ENCODE measurements at places on chromosomes 2 and 18.
A peak's percentile ranks its signal among the peaks of the same experiment; 100 is the strongest.

GRCh38 chr2:64946769-64947247 lies 42.4 kb upstream of the SLC1A4 start:
- no peak for DNase-seq

- DNase-seq = no peak
Measured at GRCh38 chr2:8416001-8416571, 265.8 kb upstream of the ID2 start.

DNA sequence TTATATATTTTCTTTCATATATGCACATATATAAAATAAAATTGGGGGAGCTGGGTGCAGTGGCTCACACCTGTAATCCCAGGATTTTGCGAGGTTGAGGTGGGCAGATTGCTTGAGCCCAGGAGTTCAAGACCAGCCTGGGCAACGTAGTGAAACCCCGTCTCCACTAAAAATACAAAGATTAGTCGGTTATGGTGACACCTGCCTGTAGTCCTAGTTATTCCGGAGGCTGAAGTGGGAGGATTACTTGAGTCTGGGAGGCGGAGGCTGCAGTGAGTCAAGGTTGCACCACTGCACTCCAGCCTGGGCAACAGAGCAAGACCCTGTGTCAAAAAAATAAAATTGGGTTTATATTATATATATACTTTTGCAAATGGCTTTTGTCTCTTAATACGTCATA lies 39.6 kb upstream of the TFCP2L1 start:
- no peak for DNase-seq

DNA sequence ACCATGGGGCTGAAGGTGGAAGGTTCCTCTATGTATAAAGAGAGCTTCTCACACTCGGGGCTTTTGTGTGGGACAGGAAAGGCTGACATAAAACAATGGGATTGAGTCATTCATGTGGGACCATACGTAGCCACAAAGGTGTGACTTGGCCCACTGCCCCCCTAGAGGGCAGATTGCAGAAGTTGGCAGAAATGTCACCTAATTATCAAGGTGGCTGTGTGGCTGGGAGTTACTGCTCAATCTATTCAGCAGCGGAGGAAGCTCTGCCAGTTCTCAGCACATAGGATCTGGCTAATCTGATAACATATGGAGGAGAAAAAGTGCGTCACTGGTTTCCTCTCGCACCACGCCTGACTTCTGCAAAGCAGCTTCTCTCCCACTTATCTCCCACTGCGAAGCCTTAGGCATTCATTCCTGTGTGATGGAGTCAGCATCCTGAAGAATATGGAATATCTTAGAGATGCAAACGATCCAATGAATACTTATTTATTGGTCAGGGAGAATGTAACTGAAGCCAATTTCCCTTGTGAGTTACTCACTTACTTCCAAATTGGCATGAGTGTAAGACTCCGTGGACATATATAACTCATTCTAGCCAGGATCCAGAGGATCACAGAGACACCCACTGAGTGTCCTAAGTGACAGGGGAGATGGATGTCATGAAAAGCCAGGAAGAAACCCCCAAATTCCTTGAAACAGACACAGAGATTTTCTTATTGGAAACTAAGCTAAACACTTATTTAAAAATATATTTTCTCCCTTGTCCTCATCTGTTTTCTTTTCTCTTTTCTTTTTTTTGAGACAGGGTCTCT lies 344.8 kb downstream of the TGIF1 start:
- DNase-seq = peak; percentile 99

DNA sequence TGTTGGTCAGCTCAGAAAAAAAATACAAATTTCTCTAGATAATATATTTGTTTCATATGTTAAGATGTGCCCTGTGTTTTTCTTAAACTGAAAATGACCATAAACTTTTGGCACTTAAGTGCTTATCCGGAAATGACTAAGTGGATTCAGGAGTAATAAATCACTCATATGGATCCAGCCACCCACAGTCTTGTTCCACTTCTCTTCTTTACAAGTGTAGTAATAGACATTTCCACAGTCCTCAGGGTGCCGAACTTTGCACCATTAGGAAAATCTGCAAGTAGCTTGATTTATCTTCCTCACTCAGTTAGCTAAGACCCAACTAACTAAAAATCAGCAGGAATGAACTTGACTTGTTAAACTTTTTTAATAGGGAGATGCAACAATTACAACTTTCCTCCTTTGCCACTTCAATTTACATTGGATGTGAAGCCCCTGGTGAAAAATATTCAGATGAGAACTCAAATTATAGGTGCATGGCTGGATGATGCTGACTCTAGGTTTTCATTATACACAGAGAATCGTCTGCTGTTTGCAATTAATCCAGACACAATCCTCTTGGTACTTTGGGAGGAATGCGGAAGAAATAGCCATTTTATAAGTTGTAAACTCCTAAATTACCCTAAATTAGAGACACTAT lies 322.5 kb downstream of the ARHGAP15 start:
- peak; percentile 57 for DNase-seq

- peak; percentile 38 for DNase-seq
Measured at GRCh38 chr2:159617646-159618045, 1.3 kb upstream of the BAZ2B start.
